ENCODE measurements at places on chromosomes 3 and 15.

- DNase-seq = no peak
- H3K4me1 ChIP-seq = peaks cover 17% of the 10 kb centered on the region
- no peaks in the 10 kb centered on the region for H3K27me3 ChIP-seq
- no peak overlapping the region for H3K4me3 ChIP-seq
These were observed 3.6 kb upstream of the CHRM5 start for GRCh38 chr15:33964665-33965040.

DNA sequence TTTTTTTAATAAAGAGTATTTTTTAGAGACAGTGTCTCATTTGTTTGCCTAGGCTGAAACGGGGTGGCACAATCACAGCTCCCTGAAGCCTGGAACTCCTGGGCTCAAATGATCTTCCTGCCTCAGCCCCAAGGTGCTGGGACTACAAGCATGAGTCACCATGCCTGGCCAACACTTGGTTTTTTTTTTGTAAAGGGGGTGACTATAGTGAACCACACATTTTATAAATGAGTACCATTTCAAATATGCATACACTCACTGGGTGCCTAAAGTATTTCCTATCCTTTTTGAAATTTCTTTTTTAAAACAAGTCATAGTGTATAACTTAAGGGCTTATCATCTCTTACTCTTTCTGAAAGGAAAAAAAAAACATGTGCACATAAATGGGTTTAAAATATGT, 325.2 kb upstream of the MEIS2 start:
- no peak overlapping the region for H3K4me3 ChIP-seq
- no peaks in the 10 kb centered on the region for H3K4me1 ChIP-seq
- H3K36me3 ChIP-seq = no peaks in the 10 kb centered on the region
- H3K27ac ChIP-seq = no peak overlapping the region
- no peak for DNase-seq

DNA sequence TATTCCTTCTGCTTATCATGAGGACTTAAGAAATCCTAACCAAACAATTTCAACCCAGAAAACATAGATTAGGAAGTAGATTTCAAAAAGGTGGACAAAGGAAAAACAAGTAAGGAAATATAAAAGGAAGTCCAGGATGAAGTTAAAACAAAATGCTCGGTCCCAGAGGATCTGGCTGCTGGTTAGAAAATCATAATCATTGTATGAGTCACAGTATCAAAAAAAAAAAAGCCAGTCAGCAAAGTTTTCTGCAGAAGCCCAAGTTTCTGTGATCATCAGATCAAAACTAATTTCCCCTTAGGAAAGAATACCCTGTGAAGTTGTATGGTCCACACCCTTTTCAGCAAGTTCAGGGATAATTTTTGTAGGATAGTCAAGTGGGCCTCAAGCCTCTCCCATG, 43.0 kb upstream of the LRTM1 start:
- 0 out of 2 replicates have a peak, but pooled peaks cover 3% of the 10 kb centered on the region for H3K27me3 ChIP-seq
- DNase-seq = no peak
- no peak overlapping the region for H3K4me3 ChIP-seq
- H3K27ac ChIP-seq = no peak overlapping the region

DNA sequence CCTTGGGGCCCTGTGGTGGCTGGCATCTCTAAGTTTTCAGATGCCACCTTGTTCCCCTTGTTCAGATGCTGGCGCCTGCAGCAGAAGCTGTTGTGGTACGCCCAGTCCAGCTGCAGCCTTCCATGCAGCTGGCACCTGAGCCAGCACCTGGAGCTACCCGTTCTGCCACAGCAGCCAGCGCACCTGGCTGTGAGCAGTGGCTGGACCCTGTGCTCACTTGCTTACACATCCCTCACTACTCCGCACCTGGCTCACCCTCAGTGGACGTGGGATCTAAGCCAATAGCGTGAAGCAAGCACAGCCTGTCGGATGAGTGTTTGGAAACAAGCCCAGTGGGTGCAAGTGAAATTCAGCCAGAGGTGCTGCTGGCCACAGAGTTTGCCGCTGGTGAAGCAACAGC, 607.5 kb upstream of the BCHE start:
- H3K27ac ChIP-seq = peak overlapping the region; percentile 85
- no peaks in the 10 kb centered on the region for H3K36me3 ChIP-seq
- H3K4me1 ChIP-seq = peaks cover 41% of the 10 kb centered on the region

- H3K27me3 ChIP-seq = no peaks in the 10 kb centered on the region
- no peak overlapping the region for H3K4me3 ChIP-seq
- H3K27ac ChIP-seq = no peak overlapping the region
- H3K4me1 ChIP-seq = no peaks in the 10 kb centered on the region
- H3K36me3 ChIP-seq = no peaks in the 10 kb centered on the region
These were observed 140.4 kb downstream of the NEK10 start for GRCh38 chr3:27228805-27229204.

- no peaks in the 10 kb centered on the region for H3K27me3 ChIP-seq
- peak overlapping the region; percentile 89 for H3K27ac ChIP-seq
- peaks cover 28% of the 10 kb centered on the region for H3K4me1 ChIP-seq
- peak overlapping the region; percentile 47 for H3K4me3 ChIP-seq
- DNase-seq = peak; percentile 84
- H3K36me3 ChIP-seq = no peaks in the 10 kb centered on the region
These were observed 141.2 kb upstream of the SLC7A14 start for GRCh38 chr3:170726976-170727661.

DNA sequence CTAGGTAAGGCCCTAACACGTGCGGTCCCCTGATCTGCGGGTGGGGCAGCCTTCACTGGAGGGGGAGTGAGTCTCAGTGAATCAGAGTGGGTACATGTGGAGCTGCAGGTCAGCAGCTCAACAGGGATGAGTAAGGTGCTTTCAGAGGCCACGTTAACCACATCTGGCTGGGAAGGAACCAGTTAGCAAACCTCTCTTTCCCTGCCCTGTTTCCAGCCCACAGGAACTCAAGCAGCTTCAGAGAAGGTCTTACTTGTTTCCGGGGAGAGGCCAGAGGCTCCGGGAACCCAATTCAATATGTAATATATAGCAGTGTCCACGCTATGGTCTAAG, 175.3 kb downstream of the XXYLT1 start:
- H3K27ac ChIP-seq = peak overlapping the region; percentile 42
- peaks cover 18% of the 10 kb centered on the region for H3K4me1 ChIP-seq
- no peak overlapping the region for H3K4me3 ChIP-seq
- H3K36me3 ChIP-seq = no peaks in the 10 kb centered on the region
- DNase-seq = peak; percentile 56
- no peaks in the 10 kb centered on the region for H3K27me3 ChIP-seq

DNA sequence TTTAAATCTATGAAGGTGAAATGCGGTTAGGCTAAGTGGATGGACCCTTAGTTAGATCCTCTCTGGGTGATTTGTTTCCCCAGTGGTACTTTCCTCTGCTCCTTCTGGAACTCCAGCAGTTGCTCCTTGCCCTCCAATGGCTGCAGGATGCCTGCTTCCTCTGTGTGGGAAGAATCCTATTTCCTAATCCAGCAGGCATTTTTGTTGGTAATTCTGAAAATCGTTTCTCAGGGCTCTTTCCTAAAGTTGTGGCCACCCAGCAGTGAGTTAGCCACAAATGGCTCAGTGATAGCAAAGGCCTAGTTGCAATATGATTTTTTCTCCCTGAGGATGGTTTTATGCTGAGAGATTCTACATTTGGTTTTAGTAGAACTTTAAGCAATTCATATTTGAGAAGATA, 332.3 kb upstream of the C2CD4B start:
- no peaks in the 10 kb centered on the region for H3K36me3 ChIP-seq
- DNase-seq = no peak
- no peak overlapping the region for H3K4me3 ChIP-seq
- no peak overlapping the region for H3K27ac ChIP-seq

- no peaks in the 10 kb centered on the region for H3K27me3 ChIP-seq
- DNase-seq = peak; percentile 94
- peaks cover 5% of the 10 kb centered on the region for H3K36me3 ChIP-seq
- H3K4me1 ChIP-seq = peaks cover 22% of the 10 kb centered on the region
- peak overlapping the region; percentile 88 for H3K27ac ChIP-seq
- H3K4me3 ChIP-seq = no peak overlapping the region
These were observed 168.8 kb upstream of the TTC14 start for GRCh38 chr3:180433152-180433551.

GRCh38 chr3:194574639-194575483, 58.4 kb downstream of the TMEM44 start:
- H3K27me3 ChIP-seq = no peaks in the 10 kb centered on the region
- H3K4me3 ChIP-seq = peak overlapping the region; percentile 58
- H3K36me3 ChIP-seq = no peaks in the 10 kb centered on the region
- H3K27ac ChIP-seq = peak overlapping the region; percentile 78
- DNase-seq = peak; percentile 68

GRCh38 chr3:156553705-156554356, 1.1 kb downstream of the SSR3 start:
- peak overlapping the region; percentile 96 for H3K4me3 ChIP-seq
- peaks cover 36% of the 10 kb centered on the region for H3K4me1 ChIP-seq
- no peaks in the 10 kb centered on the region for H3K27me3 ChIP-seq
- peaks cover 41% of the 10 kb centered on the region for H3K36me3 ChIP-seq
- DNase-seq = peak; percentile 42

GRCh38 chr3:113948015-113948917, 453 bp downstream of the ZDHHC23 start:
- peaks cover 17% of the 10 kb centered on the region for H3K4me1 ChIP-seq
- H3K27ac ChIP-seq = no peak overlapping the region
- no peaks in the 10 kb centered on the region for H3K27me3 ChIP-seq
- H3K36me3 ChIP-seq = no peaks in the 10 kb centered on the region
- peak overlapping the region; percentile 73 for H3K4me3 ChIP-seq
- peak; percentile 36 for DNase-seq

DNA sequence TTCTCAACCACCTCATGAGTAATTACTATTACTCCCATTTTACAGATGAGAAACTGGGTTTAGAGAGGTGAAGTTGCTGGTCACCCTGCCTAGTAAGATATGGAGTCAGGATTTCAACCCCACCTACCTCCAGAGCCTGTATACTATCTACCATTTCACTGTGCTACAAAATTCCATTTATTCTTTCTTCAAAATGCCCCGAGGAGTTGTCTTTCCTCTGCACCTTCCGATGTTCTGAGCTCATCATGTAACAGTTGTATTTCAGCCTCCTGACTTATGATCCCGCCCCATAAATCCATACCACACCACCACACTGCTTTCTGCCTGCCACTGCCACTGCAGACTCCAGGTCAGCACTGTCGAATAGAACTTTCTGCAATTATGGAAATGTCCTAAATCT, 71.3 kb upstream of the SLC25A36 start:
- H3K36me3 ChIP-seq = no peaks in the 10 kb centered on the region
- no peaks in the 10 kb centered on the region for H3K4me1 ChIP-seq
- H3K27ac ChIP-seq = no peak overlapping the region
- DNase-seq = no peak
- H3K4me3 ChIP-seq = no peak overlapping the region

GRCh38 chr3:122257644-122258364, 67.2 kb upstream of the CSTA start:
- H3K4me1 ChIP-seq = no peaks in the 10 kb centered on the region
- no peak for DNase-seq
- peaks cover 41% of the 10 kb centered on the region for H3K27me3 ChIP-seq
- H3K4me3 ChIP-seq = no peak overlapping the region

GRCh38 chr15:89423981-89424380, 72.4 kb downstream of the RHCG start:
- no peak overlapping the region for H3K4me3 ChIP-seq
- H3K4me1 ChIP-seq = no peaks in the 10 kb centered on the region
- DNase-seq = no peak
- no peaks in the 10 kb centered on the region for H3K27me3 ChIP-seq
- no peaks in the 10 kb centered on the region for H3K36me3 ChIP-seq
- H3K27ac ChIP-seq = no peak overlapping the region

- DNase-seq = peak; percentile 75
- H3K4me1 ChIP-seq = peaks cover 21% of the 10 kb centered on the region
- H3K27me3 ChIP-seq = no peaks in the 10 kb centered on the region
- no peaks in the 10 kb centered on the region for H3K36me3 ChIP-seq
- H3K4me3 ChIP-seq = no peak overlapping the region
These were observed 21.8 kb downstream of the DNASE1L3 start for GRCh38 chr3:58188921-58189451.

DNA sequence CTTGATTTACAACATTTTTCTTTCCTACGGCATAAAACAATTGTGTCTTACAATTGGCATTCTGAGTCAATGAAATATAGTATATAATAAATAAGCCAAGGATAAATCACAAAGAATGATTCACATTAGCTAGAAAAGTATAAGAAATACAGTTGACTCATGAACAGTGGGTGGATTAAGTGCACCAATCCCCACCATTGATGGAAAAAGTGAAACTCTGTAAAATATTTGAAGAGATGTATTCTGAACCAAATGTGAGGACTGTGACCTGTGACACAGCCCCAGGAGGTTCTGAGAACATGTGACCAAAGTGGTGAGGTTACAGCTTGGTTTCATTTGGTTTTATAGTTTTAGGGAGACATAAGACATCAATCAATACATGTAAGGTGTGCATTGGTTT, 227.5 kb downstream of the ALCAM start:
- H3K4me1 ChIP-seq = peaks cover 35% of the 10 kb centered on the region
- H3K36me3 ChIP-seq = no peaks in the 10 kb centered on the region
- H3K27ac ChIP-seq = peak overlapping the region; percentile 43
- peak; percentile 64 for DNase-seq
- no peak overlapping the region for H3K4me3 ChIP-seq
- H3K27me3 ChIP-seq = no peaks in the 10 kb centered on the region

DNA sequence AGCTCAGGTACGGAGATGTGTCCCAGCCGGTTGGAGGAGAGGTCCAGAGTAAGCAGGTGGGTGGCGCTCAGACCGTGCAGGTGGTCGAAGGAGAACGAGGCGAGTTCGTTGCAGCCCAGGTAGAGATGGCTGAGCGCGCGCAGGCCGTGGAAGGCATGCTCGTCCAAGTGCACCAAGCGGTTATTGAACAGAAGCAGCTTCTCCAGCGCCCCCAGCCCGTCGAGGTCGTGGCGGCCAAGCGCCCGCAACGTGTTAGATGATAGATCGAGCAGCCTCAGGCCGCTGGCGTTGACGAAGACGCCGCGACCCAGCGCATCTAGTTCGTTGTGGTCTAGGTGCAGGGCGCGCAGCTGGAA, 648 bp downstream of the AMIGO3 start:
- H3K27ac ChIP-seq = no peak overlapping the region
- peaks cover 14% of the 10 kb centered on the region for H3K36me3 ChIP-seq
- peak overlapping the region; percentile 54 for H3K4me3 ChIP-seq
- no peak for DNase-seq
- no peaks in the 10 kb centered on the region for H3K27me3 ChIP-seq
- peaks cover 12% of the 10 kb centered on the region for H3K4me1 ChIP-seq

- H3K4me3 ChIP-seq = no peak overlapping the region
These were observed 42.7 kb downstream of the FAM174B start for GRCh38 chr15:92612891-92613290.

- peaks cover 12% of the 10 kb centered on the region for H3K36me3 ChIP-seq
- peaks cover 38% of the 10 kb centered on the region for H3K4me1 ChIP-seq
- peak; percentile 98 for DNase-seq
- no peak overlapping the region for H3K4me3 ChIP-seq
- peak overlapping the region; percentile 90 for H3K27ac ChIP-seq
- H3K27me3 ChIP-seq = no peaks in the 10 kb centered on the region
These were observed 64.3 kb downstream of the LEO1 start for GRCh38 chr15:51907136-51907862.

- DNase-seq = no peak
- no peaks in the 10 kb centered on the region for H3K4me1 ChIP-seq
- H3K36me3 ChIP-seq = no peaks in the 10 kb centered on the region
- H3K27ac ChIP-seq = no peak overlapping the region
- no peak overlapping the region for H3K4me3 ChIP-seq
- H3K27me3 ChIP-seq = no peaks in the 10 kb centered on the region
These were observed 89.9 kb upstream of the CHL1 start for GRCh38 chr3:106619-107018.

Data from PC-3 (cell line).